Stimulated activated naive CD4-positive, alpha-beta T cell treated with Interleukin-2 at 50 U/mL for 16 hours (primary cell): ENCODE measurements at places on chromosomes 1 and 21.
A peak's percentile ranks its signal among the peaks of the same experiment; 100 is the strongest.

DNA sequence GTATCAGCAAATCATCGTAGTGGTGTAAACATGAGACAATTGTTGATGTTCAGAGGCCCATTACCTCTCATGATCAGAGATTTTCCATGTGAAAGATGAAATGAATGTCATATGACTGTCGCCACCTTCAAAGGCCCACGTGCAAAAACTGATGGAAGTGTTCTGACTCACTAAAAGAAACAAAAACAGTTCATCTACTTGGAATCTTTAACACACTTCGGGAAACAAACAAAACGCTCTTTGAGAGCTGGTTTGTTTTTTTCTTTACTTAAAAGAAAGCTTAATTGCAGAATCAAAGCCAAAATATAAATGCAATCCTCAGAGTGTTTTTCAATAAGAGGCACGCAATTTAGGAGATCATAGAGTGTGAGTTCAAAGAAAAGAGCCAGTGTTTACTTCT, 100.8 kb downstream of the PLPPR4 start:
- DNase-seq: no peak

DNA sequence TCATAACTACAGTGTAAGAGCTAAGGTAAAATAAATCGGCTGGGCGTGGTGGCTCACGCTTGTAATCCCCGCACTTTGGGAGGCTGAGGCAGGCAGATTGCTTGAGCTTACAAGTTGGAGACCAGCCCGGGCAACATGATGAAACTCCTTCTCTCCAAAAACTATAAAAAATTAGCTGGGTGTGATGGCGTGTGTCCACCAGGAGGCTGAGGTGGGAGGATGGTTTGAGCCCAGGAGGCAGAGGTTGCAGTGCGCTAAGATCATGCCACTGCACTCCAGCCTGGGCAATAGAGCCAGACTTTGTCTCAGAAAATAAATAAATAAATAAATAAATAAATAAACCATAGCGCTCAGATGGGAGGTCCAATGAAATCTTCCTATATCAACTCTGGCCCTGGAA, 16.7 kb upstream of the FAM110D start:
- no peak for DNase-seq

DNA sequence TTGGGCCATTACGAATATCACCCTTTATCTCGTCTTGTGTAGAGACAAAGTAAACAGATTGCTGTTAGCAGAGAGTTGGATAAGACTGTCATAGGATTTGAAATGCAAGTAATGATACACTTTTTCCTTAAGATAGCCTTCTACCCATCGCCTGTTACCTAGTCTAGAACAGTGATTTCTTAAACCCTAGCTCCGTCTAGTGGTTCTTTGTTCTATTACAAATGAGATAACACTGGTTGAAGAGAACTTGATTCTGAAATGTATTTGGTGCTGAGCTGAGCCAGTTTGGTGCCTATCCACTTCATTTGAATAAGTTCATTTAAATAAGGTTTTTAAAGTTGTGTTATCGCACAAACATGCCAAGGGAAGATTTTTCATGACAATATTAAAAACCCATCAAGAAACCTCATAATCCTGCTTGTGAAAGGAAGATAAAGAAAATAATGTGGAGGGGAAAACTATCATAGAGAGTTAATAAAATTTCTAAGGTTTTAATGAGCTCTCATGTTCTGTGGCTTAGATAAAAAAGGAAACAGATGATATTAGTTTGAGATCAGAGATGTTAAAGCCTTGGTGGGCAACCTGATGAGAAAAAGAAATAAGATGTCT, 1.5 kb upstream of the KCNH1 start:
- no peak for DNase-seq

- no peak for DNase-seq
Measured at GRCh38 chr1:77322061-77322900, 40.5 kb downstream of the AK5 start.

GRCh38 chr1:224563666-224564065, 52.5 kb upstream of the CNIH3 start:
- DNase-seq: no peak

GRCh38 chr1:150603711-150604110, 24.3 kb upstream of the MCL1 start:
- no peak for DNase-seq

GRCh38 chr1:108732398-108732797, 14.1 kb upstream of the STXBP3 start:
- no peak for DNase-seq

- no peak for DNase-seq
Measured at GRCh38 chr1:186943891-186944686, 115.3 kb downstream of the PLA2G4A start.

GRCh38 chr21:43691801-43692200, 27.1 kb upstream of the PDXK start:
- no peak for DNase-seq

GRCh38 chr1:54207287-54207686, 7.3 kb downstream of the MRPL37 start:
- DNase-seq: no peak

- no peak for DNase-seq
Measured at GRCh38 chr1:6412896-6413295, 6.8 kb downstream of the HES2 start.

- no peak for DNase-seq
Measured at GRCh38 chr1:36123356-36123755, 1.7 kb downstream of the COL8A2 start.

- no peak for DNase-seq
Measured at GRCh38 chr1:44261962-44262361, 48.7 kb downstream of the DMAP1 start.

DNA sequence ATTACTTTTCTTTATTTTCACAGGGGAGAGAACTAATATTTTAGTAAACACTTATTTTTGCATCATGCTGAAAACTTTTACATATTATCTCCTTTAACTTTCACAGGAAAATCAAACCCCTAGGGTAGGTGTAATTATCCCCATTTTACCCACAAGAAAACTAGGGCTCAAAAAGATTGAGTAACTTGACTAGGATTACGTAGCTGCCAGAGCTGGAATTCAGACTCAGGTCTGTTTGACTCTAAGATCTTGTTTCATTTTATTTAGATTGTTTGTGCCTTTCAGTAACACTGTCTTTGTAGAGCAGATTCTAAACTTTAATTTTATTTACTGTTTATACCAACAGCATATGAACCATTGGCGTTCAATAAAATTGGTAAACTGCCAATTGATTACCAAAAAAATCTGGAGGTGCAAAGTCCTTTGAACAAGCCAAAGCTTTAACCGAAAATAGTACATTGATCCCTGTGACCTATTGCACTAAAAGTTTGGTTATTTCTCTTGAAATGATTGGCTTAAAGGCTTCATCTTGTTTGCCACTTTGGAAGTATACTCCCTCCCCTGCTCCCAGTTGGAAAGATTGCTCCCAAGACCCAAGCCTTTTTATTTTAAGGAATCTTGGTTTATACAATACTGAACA, 71.0 kb upstream of the WDR26 start:
- no peak for DNase-seq

DNA sequence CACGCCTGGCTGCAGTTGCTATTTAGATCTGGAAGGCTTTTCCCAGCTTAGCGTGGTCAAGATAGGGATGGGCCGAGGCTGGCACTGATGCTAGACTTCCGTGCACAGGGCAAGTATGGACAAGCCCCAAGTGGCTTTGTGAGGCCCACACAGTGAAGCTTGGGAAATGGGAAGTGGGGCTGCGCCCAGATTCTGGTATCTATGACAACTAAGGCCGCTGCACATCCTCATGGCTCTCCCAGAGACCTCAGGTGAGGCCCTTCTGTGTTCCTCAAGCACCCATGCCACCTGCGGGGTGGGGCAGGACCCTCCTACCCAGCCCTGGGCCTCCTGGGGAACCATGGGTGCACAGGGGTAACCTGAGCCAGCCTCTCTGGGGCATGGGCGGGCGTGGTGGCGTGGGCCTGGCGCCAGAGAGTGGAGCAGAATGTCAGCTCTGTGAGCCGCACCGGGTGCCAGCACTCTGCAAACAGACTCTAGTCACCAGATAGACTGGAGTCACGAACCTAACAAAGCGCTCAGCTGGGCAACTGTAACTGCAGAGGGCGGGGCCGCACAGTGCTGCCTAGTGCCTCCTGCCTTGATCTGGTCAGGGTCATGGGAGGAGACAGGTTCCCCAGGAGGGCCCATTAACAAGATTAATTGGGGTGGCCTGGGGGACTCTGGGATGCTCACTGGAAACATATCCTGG, 46.4 kb downstream of the ELF3 start:
- DNase-seq: no peak

GRCh38 chr1:171501305-171502024, 16.1 kb downstream of the PRRC2C start:
- no peak for DNase-seq

- DNase-seq: no peak
Measured at GRCh38 chr1:85612704-85613361, 32.3 kb downstream of the CCN1 start.

GRCh38 chr1:17281775-17282181, 26.2 kb upstream of the PADI4 start:
- no peak for DNase-seq

GRCh38 chr1:32830092-32830852, 12.8 kb downstream of the S100PBP start:
- no peak for DNase-seq

GRCh38 chr1:1198423-1199140, 7.8 kb downstream of the TNFRSF18 start:
- DNase-seq: no peak

GRCh38 chr21:37564924-37565529, 198.5 kb downstream of the DYRK1A start:
- no peak for DNase-seq

DNA sequence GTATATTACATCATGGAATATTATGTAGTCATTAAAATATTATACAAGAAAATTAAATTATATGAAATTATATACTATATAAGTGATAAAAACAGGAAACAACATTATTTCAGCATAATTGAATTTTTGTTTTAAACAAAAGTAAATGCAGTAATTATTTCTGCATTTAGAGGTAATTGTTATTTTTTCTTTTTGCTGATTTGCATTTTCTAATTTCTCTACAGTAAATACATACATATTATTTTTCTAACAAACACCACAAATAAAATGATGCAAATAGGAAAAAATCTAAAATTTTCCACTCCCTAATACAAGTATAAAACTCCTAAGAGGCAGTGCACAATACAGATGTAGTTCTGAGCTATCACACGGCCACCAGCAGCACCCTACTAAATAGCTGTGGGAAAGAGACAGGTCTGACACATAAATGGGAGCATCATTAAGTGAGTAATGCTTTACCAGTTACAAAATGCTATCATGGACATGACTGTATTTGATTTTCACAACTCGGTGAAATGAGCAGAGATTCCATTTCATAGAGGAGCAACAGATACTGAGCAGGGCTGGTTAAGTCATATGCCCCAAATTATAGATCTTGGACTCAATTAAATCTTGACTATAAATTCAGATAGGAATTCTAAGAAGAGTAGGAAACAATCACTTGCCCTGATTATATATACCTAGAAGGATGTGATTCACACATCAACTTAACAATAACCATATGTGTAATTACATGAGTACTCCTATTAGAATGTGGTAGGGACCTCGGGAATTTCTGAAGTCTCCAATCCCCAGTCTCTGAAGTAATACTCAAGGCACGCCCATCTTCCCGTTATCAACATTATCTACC, 49.0 kb downstream of the NRIP1 start:
- DNase-seq: no peak

GRCh38 chr21:28150778-28151177, 841.9 kb downstream of the LTN1 start:
- DNase-seq: no peak

- no peak for DNase-seq
Measured at GRCh38 chr1:15328351-15329103, 81.2 kb upstream of the EFHD2 start.

DNA sequence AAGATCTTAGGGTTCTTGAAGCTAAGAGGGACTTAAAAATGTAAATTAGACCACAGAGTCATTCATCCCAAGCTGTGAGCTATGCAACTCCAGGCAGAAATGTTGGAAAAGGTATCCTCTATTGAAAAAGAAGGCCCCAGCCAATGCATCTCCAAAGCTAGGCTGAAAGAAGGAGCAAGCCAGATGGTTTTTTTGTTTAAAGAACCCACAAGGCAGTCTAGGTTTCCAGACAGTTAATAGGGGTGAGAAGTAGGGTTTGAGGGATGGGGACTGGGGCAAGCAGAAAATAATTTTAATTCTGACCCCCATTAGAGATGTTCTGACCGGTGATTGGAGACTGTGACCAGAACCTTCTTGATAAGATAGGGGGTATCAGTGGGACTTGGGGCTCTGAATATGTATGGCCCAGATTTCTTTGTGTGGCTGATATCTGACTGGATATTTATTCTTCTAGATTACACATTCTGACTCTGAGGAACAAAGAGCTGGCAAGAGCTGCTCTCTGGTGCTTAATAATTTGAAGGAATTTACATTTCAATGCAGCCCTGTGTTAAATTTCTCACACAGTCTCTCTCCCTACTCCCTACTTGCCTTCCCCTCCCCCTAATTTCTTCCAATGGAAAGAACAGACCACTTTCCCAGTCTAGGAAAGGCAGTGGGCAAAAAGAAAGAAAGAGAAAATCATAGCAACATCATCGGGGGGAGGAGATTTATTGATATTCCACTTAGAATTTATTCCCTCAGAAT, 104.9 kb downstream of the NUF2 start:
- DNase-seq: no peak

GRCh38 chr1:27658951-27659496, 13.0 kb downstream of the IFI6 start:
- peak; percentile 41 for DNase-seq

- DNase-seq: no peak
Measured at GRCh38 chr1:182998482-182998881, 24.7 kb upstream of the LAMC1 start.

GRCh38 chr1:27656157-27656893, 15.7 kb downstream of the IFI6 start:
- no peak for DNase-seq

DNA sequence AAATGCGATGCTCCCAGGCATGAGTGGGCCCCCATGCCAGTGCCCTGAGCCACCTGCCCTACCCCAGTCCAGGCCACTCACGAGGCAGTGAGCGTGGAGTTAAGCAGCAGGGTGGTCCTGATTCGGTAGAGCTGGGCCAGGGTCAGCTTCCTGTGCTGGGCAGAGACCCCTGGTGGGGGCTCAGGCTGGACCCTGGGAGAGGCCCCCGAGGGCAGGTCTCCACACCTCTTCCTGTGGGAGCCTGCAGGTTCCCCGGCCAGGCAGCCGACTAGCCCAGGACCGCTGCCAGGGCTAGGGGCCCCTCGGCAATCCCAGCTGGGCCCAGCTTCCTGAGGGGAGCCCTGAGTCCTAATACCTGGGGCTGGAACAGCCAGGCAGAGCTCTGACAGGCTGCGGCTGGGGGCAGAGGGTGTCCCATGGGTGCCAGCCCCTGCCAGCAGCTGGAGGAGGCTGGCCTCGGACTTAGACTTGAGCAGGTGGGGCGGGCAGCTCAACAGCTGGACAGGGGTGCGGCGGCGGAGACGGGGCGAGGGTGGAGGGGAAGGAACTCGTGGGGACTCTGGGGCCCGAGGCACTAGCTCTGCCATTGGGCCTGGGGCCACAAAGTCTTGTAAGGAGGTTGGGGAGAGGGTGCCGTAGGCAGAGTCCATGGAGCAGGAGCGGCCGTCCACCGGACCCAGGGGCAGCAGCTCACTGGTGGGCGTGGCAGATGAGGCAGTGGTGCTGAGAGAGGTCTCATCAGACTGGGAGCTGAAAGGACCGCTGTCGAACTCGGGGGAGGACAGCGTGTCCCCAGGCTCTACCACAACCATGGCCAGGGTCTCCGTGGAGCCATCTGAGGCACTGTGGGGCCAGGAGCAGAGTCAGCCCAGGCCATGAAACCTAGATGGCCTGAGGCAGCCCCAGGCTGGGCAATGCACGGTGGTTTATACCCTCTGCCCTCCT, 2.0 kb upstream of the TNFRSF25 start:
- DNase-seq: no peak
